Kidney epithelial cell (primary cell): ENCODE measurements at places on chromosomes 1 and 21. TPM values are rescaled to one million over a fixed set of nuclear protein-coding genes. Genes with fewer than 3 reads are reported as not detected.

VHLL gene
- total RNA-seq = not detected in 2 replicates

SLC22A15 gene
- total RNA-seq = 12.9 and 17.6 TPM in 2 replicates

NKAIN1 gene
- total RNA-seq = 2.7 and 4.4 TPM in 2 replicates

TLR5 gene
- total RNA-seq = 0.07 and 3.7 TPM in 2 replicates
